Keratinocyte (primary cell): ENCODE measurements at places on chromosomes 13 and 19.

GRCh38 chr19:4365791-4366665 is 22.7 kb downstream of the MPND start:
- DNase-seq = no peak

GRCh38 chr13:19665427-19665859 is 32.0 kb downstream of the MPHOSPH8 start:
- DNase-seq = no peak

- DNase-seq = no peak
Measured at GRCh38 chr13:22372261-22372660, 701.4 kb downstream of the FGF9 start.

GRCh38 chr13:98543378-98544103 is 33.4 kb downstream of the STK24 start:
- DNase-seq = no peak

GRCh38 chr13:42218576-42218975 is 53.4 kb upstream of the AKAP11 start:
- no peak for DNase-seq
